ENCODE measurements at places on chromosomes 6 and 20.

GRCh38 chr6:140812636-140813035 is 1320.1 kb upstream of the GJE1 start:
- no peak for DNase-seq

DNA sequence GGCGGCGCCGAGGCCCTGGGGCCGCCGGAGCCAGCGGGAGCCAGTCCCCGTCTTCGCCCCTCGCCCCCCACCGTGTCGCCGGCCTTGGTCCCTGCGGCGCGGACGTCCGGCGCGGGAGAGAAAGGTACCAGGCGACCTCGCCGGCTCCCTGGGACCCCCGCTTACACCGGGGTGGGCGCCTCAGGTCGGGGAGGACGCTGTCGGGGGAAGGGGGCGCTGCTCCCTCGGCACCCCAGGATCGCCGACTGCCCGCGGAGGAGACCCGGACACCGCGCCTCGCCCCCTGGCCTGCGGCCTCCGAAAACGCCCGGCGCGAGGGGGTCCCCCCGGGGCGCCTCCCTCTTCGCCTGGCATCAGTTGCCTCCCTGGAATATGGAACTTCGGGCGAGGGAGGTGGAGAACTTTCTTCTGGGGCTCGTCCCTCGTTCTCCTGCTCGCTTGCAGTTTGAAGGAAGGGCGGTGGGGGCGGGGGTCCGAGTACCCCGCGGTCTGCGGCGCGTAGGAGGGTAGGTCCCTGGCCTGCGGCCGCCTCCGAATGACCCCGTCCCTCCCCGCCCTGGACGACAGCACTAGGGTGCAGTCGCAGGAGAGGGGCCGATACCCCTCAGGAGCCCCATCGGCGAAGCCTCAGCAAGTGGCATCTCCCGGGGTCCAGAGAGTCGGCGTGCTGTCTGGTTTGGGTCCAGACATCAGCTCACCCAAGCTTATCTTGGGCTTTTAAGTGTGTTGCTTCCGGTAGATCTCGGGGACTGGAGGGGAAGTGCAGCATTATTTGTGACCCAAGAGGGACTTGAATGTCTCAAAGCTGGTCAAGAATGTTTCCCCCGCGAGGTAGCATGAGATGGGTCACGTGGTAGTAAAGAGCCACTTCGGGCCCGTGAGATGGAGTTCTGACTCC is 549 bp downstream of the ANKRD6 start:
- DNase-seq, result peak; percentile 9

GRCh38 chr6:40845553-40845952 is 193.5 kb downstream of the UNC5CL start:
- DNase-seq, result no peak

DNA sequence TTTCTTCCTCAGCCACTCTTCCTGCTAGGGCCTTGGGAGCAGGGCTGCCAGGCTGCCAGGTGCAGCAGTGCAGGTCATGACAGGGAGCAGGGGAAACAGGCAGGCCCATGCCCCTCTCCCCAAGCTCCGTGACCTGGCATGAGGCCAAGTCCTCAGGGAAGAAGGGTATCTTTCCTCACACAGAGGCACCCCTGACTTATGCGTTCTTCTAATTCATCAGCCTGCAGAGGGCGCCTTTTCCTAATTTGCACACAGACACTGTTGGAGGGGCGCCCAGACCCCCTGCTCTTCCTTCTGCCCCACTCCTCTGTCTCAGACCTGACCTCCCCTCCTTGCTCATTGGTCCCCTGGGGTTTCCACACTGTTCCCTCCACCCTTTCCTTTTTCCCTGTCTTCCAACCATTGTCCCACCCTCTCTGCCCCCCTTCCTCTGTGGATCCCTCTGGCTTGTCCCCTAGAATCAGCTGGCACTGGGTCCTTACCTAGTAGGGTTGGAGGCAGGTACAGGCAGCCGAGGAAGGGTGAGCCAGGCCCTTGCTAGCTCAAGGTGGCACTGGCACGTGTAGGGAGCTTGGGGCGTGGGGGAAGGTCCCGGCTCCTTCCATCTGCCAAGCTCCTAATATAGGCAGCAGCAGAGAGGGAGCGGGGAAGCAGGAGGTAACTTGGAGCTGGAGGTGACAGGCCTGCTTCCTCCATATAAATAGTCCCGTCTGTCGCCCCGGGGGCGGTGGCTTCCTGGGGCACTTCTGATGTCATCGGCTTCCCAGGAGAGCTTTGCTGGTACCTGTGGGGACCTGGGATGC is 154.9 kb upstream of the MLN start:
- no peak for DNase-seq

- DNase-seq, result no peak
These were observed 64.6 kb upstream of the ELOVL5 start for GRCh38 chr6:53413326-53413725.

GRCh38 chr20:37262505-37262904 is 891 bp upstream of the GHRH start:
- DNase-seq, result no peak

- no peak for DNase-seq
These were observed 133.8 kb downstream of the SNX5 start for GRCh38 chr20:17834804-17835203.

- DNase-seq, result no peak
These were observed 35.3 kb upstream of the MYBL2 start for GRCh38 chr20:43631598-43631997.

DNA sequence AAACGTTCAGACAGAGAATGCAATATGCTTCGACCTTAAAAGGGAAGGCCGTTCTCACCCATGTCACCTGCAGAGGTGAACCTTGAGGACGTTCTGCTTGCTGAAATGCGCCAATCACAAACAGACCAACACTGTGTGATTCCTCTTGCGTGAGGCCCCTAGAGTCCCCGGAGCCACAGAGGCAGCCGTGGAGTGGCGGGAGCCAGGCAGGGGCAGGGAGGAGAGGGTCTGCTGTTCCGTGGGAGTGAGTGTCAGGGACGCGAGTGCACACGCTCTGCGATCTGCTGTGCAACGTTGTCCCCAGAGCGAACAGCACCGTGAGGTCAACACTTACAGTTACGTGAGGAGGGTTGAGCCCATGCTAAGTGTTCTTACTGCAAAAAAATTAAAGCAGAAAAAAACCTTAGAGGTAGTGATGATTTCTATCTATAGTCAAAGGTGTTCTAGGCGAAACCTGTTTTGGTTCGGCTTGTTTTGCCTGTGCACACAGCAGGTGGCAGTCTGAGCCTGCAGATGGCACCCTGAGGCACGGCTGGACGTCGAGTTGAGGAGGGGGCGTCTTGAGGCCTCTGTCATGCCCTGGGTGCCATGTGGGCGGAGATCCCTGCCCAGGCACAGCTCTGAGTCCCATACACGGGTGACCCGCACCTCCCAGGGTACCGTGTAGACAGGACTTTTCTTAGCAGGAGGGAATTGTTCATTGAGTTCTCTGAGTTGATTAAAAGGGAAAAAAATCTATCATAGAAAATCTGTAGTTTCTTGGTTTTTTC is 71.7 kb upstream of the FRMD1 start:
- no peak for DNase-seq

DNA sequence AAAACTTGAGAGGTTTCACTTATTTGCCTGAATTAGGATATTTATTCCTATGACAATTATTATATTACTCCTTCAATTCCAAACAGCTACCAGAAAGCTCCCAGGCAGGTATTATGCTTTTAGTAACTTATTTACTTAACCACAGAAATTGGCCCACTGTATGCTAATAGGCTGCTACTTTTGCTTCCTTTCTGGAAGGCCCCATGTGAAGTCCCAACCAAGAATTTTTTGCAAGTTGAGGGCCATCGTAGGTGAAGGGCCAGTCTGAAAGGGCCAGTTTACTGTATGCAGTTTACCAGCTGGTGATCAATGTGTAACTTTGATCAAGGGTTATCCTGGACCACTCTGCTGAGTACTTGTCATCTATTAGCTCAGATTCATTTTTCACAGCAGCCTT is 45.0 kb downstream of the EDN1 start:
- DNase-seq, result no peak

DNA sequence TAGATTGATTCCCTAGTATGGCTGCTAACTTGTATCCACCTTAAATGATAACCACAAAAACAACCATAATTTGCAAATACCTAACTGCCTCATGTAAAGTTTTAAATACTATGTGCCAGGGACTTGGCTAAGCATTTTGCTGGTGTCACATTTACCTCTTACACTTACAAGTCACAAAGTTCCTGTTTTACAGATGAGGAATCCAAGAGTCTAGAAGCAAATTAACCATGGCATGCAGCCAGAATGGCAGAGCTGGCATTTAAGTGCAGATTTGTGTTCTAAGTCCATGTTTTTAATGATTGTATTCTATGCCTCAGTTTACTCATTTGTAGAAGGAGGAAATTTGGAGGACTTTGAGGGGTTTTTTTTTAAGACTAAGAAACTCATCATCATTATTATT is 696.7 kb downstream of the PTPRT start:
- no peak for DNase-seq

- DNase-seq, result no peak
These were observed 174.9 kb upstream of the PRND start for GRCh38 chr20:4546786-4547185.

- no peak for DNase-seq
These were observed 93.9 kb downstream of the JAG1 start for GRCh38 chr20:10579942-10580341.
